ENCODE measurements at places on chromosomes 13 and 19.

GRCh38 chr19:55088543-55089341, 13.1 kb downstream of the EPS8L1 start:
- DNase-seq = peak; percentile 47

DNA sequence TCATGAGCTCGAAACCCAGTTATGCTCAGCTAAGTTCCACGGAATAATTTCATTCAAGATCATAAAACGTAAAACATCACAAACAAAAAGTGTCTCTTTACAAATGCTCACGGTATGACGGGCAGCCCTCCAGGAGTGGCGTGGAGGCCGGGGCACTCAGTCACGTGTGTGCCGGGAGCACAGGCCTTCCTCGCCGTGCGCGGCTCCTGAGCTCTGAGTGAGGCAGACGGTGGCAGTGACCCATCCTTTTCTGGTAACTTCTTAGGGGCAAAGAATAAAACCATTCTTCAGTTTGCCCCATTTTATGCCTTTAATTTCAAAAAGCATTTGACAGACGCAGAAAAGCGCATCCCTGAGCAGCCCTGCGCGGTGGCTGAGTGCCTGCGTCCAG, 72.8 kb downstream of the ATP11A start:
- no peak for DNase-seq

DNA sequence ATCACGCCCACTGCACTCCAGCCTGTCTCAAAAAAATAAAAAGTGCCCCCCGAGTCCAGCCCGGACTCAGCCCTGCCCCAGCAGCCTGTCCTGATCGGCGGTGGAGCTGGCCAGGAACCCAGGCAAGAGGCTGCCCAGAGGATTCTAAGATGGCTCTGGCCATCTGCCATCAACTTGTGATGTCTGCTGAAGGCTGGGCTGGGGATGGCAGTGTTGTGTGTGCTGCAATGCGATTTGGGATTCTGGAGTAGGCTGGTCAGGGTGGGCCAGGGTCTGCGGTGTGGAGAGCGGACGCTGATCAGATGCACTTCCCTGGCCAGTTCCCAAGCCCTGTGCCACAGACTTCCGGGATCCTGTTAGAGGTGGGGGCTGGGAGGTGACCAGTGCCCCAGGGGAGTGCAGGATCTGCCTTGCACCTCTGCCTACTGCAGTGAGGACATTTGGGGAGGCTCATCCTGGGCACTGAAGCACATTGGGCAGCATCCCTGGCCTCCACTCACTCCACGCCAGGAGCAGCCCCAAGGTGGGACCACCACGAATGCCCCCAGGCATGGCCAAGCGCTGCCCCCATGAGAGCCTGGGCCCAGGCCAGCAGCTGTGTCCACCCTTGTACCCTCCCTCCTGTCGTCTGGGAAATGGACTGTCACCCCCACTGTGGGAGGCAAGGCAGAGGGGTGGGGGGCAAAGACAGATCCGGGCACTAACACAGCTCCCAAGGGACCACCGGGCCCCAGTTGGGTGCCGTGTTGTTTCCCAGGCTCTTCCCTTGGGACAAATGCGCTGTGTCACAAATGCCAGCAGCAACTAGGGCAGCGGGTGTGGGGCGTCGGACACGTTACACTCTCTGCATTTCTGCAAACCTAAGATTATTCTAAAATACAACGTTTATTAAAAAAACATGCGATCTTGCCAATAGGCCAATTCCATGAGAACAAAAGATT, 3.4 kb upstream of the TBXA2R start:
- DNase-seq = no peak

- DNase-seq = no peak
Observed at GRCh38 chr13:40333226-40333625, 333.2 kb downstream of the FOXO1 start.

DNA sequence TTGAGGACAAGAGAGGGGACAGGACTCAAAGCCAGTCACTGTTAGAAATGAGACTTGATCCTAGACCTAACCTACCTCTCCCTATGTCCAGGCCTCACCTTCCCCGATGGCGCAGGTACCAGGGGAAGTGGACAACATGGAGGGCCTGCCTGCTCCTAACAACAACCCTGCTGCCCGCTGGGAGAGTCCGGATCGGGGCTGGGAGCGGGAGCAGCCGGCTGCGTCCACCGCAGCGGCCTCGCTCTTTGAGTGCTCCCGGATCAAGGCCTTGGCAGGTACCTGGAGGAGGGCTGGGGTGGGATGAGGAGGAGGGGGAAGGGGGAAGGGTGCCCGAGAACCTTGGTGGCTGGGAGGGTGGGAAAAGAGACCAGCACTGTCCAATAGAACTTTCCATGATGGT, 5.7 kb downstream of the SPTBN4 start:
- DNase-seq = no peak
